ENCODE measurements at places on chromosomes 3 and 15.

- DNase-seq, result no peak
These were observed 22.4 kb downstream of the LIPC start for GRCh38 chr15:58453931-58454793.

DNA sequence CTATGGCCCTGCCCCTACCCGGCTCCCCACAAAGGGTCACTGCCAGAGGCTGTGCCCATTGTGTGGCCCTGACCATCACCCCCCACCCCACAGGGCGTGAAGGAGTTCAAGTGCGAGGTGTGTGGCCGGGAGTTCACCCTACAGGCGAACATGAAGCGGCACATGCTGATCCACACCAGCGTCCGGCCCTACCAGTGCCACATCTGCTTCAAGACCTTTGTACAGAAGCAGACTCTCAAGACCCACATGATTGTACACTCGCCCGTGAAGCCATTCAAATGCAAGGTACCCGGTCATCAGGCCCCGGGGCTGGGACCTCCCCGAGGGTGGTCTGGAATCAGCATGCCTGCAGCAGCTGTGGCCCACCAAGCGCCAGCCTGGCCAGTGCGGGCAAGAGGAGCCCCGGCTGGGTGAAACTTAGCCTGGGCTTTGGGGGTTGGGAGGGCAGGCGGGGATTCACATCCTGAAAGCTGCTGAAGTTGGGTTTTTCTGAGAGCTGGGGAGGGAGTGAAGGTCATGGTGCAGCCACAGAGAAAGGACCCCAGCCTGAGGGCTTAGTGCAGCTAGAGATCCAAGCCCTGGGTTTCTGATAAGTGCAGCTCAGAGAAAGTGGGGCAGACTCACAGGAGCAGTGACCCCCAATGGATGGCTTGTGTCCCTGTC lies 29.2 kb downstream of the IDH2 start:
- DNase-seq, result no peak

- DNase-seq, result no peak
These were observed 38.3 kb upstream of the SNRPN start for GRCh38 chr15:24916305-24917009.

- no peak for DNase-seq
These were observed 332.4 kb upstream of the TLE3 start for GRCh38 chr15:70430069-70430468.

- no peak for DNase-seq
These were observed 660.1 kb upstream of the CFAP20DC start for GRCh38 chr3:59709702-59710553.

DNA sequence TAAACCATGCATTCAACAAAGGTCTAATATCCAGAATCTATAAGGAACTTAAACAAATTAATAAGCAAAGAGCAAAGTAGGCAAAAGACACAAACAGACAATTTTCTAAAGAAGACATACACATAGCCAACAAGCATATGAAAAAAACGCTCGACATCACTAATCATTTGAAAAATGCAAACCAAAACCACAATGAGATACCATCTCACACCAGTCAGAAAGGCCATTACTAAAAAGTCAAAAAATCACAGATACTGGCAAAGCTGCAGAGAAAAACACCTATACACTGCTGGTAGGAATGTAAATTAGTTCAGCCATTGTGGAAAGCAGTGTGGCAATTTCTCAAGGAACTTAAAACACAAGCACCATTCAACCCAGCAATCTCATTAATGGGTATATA lies 53.8 kb downstream of the FSIP1 start:
- DNase-seq, result no peak

GRCh38 chr15:42083916-42084315 lies 10.4 kb downstream of the PLA2G4D start:
- no peak for DNase-seq

- no peak for DNase-seq
These were observed 115.4 kb downstream of the NEK10 start for GRCh38 chr3:27253831-27254230.

DNA sequence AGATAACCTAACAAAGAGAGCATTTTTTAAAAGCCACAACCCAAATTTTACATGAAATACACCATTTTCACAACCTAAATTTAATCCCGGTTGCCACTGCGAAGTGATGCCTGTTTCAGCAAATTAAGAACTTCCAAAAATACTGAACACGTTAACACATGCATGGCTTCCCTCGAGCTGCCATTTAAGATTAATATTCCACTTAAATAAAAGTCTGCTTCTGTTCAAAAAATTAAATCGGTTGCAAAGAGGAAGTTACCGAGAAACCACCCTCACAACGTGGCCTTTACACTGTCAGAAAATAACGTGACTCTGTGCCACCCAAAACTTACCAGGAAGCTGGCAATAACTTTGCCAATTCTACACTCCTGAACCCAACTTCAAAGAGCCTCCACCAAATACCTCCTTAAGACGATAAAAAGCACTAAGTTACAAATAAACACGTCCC lies 1.2 kb downstream of the TBL1XR1 start:
- DNase-seq, result no peak

- no peak for DNase-seq
These were observed 142.4 kb upstream of the KCNMB2 start for GRCh38 chr3:178393824-178394223.

DNA sequence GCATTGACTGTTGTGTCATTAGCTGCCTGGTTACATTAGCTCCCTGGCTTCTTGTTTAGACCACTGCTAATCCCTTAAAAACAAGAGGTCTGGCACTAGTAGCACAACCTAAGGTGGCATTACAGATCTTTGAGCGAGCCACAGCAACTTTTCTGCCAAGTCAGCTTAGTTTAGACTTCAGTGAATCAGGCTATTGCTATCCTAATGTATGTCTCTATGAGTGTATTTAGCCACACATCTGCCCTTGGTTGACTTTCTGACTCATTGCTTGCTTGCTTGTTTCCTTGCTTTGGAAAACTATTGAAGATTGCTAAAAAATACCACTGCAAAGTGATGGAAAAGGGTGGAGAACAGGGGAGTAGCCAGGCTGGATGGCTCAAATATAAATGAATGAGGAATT lies 50.2 kb downstream of the CHP1 start:
- no peak for DNase-seq

- no peak for DNase-seq
These were observed 132.0 kb downstream of the EEFSEC start for GRCh38 chr3:128285042-128285966.

DNA sequence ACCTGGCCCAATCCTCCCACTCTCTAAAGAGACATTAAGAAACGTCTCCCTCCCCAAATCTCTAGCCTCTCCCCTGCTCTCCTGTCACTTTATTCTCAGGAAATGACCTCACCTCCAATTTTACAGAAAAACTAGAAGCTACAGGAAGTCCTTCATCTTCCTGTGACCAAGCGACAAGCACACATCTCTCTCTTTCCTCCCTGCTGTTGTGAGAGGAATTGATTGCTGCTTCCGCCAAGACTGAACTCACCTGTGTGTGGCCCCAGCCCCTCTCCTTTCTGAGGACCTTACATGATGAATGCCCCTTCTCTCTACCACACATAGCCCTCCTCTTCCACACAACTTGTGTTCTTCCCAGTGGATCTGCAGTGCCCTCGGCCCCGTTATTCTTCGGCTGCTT lies 18.2 kb downstream of the DNAJB8 start:
- no peak for DNase-seq

DNA sequence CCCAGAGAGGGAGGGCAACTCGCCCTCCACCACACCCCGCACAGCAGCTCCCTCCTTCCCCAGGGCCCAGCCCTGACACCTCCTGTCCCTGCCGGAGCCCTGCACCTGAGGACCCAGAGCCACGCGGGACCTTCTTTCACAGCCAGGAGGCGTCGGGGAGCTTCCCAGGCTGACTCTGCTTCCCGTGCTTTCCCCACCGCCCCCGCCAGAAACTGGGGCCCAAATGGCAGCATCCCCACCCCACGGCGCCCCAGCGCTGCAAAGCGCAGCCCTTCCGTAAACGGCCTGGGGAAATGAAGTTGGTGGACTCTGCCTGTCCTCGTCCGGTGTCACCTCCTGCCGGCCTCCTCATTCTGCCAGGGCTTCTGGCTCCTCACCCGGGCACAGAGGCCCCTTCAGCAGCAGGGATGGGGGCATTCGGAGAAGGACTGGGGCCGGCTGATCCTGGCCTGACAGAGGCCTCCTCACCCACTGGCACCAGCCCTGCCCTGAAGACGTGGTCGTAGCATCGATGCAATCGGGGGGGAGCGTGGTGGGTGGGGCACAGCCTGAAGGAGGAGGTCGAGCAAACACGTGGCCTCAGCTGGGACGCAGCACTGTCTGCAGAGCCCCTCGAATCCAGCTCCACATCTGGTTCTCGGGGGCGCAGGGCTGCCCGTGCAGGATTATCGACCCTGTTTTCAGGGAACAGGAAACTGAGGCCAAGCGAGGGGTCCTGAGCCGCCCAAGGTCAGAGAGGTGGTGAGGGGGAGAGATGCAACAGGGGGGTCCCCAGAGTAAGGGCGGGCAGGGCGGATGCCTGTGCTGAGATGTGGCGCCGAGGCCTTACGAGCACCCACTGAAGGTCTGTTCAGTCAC lies 235.4 kb downstream of the XXYLT1 start:
- DNase-seq, result no peak

- no peak for DNase-seq
These were observed 17.7 kb downstream of the KLF15 start for GRCh38 chr3:126339466-126339865.

GRCh38 chr15:101509279-101509678 lies 19.8 kb upstream of the PCSK6 start:
- DNase-seq, result no peak

- DNase-seq, result no peak
These were observed 119.7 kb upstream of the PHLDB2 start for GRCh38 chr3:111739311-111739911.

- DNase-seq, result no peak
These were observed 13.3 kb downstream of the XRN1 start for GRCh38 chr3:142434503-142434902.

DNA sequence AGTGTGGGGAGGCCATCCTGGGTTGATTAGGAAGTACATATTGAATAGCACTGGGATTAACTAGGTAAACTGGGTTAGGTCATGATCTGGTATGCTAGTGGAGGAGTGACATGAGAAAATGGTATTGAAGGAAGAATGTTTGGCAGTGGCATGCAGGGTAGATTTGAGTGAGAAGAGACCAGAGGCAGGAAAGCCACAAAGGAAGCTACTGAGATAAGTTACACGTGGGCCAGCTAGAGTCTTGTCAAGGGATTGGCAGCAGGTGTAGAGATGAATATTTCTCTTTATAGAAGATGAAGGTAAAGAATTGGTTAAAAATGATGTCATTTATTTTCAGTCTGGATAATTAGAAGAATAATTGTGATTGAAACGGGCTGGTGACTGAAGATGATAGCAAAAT lies 91.0 kb upstream of the TPRG1 start:
- no peak for DNase-seq

DNA sequence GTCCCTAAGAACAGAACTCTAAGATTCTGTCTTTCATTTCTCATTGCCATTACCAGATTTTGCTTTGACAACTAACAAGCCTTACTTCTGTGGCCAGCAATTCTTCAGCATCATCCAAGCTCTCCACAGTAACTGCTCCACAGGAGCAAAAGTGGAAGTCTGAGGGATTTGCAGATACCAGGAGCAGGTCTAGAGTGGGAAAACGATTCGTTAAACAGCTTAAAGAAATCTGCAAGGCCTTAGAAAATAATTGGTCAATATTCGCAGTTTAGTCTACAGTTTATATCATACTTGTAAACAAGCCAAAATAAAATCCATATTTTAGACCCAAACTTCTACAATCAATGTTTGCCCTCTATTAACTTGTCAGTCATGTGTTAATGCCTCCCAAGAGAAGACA lies 24.1 kb downstream of the MYH15 start:
- no peak for DNase-seq

DNA sequence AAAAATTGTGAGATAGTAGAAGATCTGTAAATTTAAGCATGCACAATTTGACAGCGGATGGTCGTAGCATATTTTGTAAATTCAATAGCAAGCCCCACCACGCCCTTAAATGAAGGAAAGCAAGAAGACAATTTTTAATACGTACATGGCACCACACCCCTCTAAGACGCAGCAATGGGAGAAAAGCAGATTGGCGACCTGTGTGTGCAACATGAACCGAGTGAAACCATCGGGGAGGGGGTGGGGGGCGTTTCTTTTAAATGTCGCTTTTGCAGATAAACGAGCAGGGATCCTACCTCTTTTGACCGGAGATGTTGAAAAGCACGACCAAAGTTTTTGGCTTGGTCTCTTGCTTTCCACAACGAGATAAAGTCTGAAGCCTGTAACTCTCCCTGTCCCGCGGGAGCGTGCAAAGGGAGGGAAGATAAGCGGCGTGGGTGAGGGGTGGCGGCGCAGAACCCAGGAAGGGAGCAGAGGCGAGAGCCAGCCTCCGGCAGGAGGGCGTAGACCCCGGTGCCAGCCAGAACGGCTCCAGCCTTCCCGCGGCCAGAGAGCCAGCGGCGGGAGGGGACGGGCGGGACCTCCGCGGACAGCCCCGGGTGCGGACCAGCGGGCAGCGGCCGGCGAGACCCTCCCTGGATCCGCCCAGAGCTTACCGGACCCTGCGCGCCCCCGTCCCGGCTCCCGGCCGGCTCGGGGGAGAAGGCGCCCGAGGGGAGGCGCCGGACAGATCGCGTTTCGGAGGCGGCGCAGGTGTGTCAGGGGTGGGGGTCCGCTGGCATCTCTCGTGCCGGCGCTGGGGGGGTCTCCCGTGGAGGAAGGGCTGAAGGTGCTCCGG lies at the start of gene CHL1:
Gene CHL1, plus strand, starts transcription at position 453 of the 838 bp plus-strand sequence. CDS start 123,014 bp downstream, outside the sequence.
- no peak for DNase-seq

DNA sequence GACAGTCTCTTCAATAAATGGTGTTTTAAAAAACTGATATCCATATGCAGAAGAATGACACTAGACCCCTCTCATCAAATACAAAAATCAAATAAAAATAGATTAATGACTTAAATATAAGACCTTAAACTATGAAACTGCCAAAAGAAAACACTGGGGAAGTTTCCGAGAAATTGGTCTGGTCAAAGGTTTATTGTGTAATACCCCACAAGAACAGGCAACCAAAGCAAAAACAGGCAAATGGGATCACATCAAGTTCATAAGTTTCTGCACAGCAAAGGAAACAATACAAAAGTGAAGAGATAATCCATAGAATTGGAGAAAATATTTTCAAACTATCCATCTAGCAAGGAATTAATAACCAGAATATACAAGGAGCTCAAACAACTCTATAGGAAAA lies 126.2 kb downstream of the GOLIM4 start:
- DNase-seq, result no peak

- DNase-seq, result no peak
These were observed 41.8 kb downstream of the ITGA11 start for GRCh38 chr15:68389936-68390817.

DNA sequence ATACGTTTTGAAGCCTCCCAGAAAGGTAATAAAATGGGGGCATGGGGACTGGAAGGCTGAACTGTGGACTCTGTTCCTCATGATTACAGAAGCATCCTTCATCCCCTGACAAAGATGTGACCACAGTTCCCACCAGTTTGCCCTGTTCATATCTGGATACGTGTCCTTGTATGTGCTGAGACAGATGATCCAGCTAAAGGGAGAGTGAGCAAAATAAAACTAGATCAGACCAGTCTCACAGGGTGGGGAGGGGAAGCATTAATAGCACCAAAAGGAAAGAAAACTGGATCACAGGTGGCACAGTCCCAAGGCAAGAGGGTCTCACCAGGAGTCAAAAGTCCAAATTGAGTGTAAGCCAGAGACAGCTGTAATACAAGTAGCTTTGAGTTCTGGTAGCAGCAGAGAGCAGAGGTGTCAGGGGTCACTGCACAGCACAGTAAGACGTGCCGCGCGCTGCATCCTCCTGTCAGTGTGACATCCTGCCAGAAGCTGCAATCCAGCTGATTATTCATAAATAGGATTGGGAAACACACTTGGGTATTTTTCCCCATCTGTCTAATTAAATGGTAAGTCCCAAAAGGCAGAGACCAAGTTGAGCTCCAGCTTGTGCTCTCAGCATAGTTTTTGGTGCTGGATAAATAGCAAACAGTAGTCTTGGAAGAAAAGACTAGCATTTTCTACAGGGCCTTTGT lies 560.0 kb upstream of the CFAP20DC start:
- DNase-seq, result no peak

GRCh38 chr3:189512821-189513220 lies 118.4 kb upstream of the TP63 start:
- DNase-seq, result no peak
